ENCODE measurements at places on chromosomes 16 and 17.

GRCh38 chr16:61214780-61215179 is 821.5 kb downstream of the CDH8 start:
- DNase-seq = no peak

GRCh38 chr17:76106703-76107102 is 3.1 kb upstream of the EXOC7 start:
- DNase-seq = no peak

- DNase-seq = no peak
These were observed 468.3 kb downstream of the SLC39A11 start for GRCh38 chr17:72624226-72624625.

GRCh38 chr17:82865274-82865673 is 25.5 kb upstream of the ZNF750 start:
- no peak for DNase-seq

DNA sequence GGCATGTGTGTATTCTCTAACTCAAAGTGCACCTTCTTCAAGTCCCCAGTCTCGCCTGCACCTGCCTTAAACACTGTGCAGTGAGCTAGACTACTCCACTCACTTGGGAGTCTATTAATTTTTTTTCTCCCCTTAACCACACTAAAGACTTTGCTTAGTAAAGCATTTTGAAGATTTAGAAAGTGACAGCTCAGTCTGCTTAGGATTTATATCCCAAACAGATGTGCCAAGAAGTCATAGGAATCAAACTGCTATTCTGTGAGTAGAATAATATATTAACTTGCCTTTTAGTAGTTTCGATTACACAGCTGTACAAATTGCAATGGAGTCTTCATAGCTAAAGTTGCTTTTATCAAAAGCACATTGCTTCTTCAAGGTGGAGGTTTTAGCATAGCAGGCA is 47.2 kb upstream of the MED13 start:
- DNase-seq = no peak

- peak; percentile 80 for DNase-seq
These were observed 857 bp upstream of the STAT5A start for GRCh38 chr17:42287305-42287976.

DNA sequence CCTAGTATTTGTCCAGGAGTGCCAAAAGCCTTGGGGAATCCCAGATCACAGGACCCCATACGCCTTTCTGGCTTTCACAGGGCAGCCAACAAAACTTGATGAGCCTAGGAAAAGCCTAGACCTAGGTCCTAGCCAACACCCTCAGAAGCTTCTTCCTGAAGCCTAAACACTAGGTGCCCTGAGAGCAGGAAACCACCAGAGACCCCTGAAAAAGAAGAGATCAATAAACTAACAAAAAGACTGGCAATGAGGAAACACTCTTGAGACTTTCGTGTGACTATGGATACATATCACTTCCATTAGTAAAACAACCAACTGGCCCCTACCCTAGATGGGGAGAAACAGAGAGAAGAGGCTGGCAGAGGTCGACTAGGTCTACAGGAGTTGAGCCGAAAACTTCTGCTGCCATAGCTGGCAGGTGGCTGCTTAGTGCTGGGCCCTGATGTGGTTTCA is 1.2 kb downstream of the ORMDL3 start:
- DNase-seq = no peak

GRCh38 chr17:15409721-15410250 is 57.6 kb downstream of the CDRT4 start:
- no peak for DNase-seq

GRCh38 chr16:57979006-57979585 is 8.2 kb upstream of the CNGB1 start:
- DNase-seq = no peak

GRCh38 chr17:78154903-78155811 is 9.0 kb downstream of the C17orf99 start:
- DNase-seq = no peak

- no peak for DNase-seq
These were observed 308 bp downstream of the GTF3C1 start for GRCh38 chr16:27549464-27549745.

- DNase-seq = no peak
These were observed 81.5 kb downstream of the AMFR start for GRCh38 chr16:56343661-56344517.

- no peak for DNase-seq
These were observed 7.1 kb downstream of the TMEM114 start for GRCh38 chr16:8583199-8583598.

DNA sequence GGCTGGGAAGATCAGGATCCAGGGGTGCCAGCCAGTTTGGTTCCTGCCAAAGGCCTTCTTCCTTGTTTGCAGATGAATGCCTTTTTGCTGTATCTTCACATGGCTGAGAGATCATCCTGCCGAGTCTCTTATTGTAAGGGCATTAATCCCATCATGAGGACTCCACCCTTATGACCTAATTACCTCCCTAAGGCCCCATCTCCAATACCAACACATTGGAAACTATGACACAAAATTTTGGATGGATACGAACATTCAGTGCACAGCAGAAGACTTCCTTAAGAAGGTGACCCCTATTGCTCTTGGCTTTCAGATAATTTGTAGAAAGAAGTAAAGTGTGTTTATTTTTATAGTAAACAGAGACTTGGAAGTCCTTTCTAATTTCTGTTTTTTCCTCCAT is 1164.7 kb upstream of the CDH8 start:
- DNase-seq = no peak

All from upper lobe of right lung (tissue), 1 donor.